ENCODE measurements at places on chromosomes 1 and 21.

- DNase-seq: no peak
These were observed 32.8 kb upstream of the ECE1 start for GRCh38 chr1:21323091-21323490.

DNA sequence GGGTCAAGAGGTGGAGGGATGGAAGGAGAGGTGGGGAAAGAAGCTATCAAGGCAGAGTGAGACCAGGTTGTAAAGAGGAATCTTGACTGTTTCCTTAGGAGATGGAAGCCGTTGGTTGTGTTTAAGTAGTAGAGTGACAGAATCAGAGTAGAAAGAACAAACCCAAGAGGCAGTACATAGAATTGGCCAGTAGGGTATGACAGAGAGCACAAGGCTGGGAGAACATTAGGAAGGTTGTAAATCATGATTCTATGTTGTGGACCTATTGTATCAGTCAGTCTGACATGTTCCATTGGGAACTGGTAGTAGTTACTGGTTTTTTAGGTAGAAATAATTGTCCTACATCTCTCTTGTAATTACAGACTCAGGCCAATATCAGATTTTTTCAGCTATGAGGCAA lies 486.9 kb upstream of the USP24 start:
- DNase-seq: no peak

GRCh38 chr1:187474336-187474735 lies 645.6 kb downstream of the PLA2G4A start:
- no peak for DNase-seq

DNA sequence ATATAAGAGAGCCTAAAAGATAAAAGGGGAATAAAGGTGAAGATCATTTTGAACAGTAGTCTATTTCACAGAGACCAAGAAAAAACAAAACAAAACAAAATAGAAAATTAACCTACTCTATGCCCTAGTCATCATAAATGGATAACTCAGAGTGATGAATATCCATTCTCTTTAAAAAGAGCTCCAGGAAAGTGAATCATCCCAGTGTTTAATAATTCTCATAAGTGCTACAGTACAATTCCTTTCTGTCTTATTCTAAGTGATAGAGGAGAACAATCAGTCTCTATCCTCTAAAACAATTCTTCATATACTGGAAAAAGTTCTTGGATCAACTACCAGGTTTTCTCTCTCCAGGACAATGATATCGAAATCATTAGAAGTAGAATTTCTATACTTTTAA lies 45.8 kb downstream of the GDAP2 start:
- DNase-seq: no peak

GRCh38 chr1:156285437-156285836 lies 1.3 kb downstream of the TMEM79 start:
- no peak for DNase-seq

- no peak for DNase-seq
These were observed 1.6 kb downstream of the DDI2 start for GRCh38 chr1:15618655-15619525.

GRCh38 chr1:99361406-99361805 lies 97.1 kb downstream of the PLPPR4 start:
- no peak for DNase-seq

GRCh38 chr1:187445066-187445465 lies 616.3 kb downstream of the PLA2G4A start:
- DNase-seq: no peak

GRCh38 chr1:186636786-186637185 lies 43.4 kb downstream of the PTGS2 start:
- DNase-seq: no peak

DNA sequence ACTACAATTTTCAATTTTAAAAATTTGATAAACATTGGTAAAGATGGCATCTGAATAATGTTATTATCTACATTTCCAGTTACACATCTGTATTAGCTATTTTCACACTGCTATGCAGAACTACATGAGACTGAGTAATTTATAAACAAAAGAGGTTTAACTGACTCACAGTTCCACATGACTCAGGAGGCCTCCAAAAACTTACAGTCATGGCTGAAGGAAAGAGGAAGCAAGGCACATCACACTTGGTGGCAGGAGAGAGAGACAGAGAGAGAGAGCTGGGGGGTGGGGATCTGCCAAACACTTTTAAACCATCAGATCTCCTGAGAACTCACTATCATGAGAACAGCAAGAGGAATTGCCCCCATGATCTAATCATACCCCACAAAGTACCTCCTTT lies 850.0 kb downstream of the LTN1 start:
- no peak for DNase-seq

- no peak for DNase-seq
These were observed 12.6 kb downstream of the FALEC start for GRCh38 chr1:150528196-150528595.

DNA sequence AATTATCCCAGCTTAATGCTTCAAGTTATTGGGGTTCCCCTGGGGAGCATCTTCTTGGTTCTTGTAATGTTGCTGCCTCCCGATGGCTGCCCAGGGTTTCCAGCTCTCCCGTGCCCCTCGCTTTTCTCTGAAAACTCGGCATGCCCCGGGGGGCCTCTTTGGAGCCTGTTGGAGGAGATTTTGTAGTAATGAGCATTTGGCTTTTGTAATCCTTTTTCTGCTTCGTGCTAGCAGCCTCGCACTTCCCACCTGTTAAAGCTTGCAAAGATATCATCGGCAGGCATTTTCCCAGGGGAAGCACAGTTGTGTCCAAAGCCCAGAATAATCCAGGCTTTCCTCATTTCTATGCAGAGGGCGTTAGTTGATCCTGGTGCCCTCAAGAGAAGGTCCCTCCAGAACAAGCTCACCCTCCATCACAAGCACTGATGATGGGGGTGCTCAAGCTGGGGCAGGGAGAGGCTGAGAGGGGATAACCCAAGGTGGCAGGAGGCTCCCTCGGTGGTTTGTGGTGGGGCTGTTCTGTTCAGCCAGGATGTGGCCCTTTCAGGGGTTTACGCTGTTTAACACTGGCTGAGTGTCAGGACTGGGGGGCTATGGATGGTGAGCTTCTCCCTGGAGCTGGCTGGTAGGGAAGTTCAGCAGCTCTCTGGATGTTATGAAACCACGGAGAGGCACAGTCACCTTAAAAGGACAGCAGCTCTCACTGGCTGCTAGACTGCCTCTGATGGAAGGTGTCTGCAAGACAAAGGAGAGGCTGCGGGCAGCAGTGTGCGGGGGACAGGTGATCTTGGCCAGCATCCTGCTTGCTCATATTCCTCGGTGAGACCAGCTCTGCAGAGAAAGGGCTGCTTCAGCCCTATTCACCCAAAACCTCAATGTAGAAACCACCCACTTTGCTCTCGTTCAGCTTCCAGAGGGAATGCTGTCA lies 477.1 kb upstream of the VAMP3 start:
- no peak for DNase-seq

DNA sequence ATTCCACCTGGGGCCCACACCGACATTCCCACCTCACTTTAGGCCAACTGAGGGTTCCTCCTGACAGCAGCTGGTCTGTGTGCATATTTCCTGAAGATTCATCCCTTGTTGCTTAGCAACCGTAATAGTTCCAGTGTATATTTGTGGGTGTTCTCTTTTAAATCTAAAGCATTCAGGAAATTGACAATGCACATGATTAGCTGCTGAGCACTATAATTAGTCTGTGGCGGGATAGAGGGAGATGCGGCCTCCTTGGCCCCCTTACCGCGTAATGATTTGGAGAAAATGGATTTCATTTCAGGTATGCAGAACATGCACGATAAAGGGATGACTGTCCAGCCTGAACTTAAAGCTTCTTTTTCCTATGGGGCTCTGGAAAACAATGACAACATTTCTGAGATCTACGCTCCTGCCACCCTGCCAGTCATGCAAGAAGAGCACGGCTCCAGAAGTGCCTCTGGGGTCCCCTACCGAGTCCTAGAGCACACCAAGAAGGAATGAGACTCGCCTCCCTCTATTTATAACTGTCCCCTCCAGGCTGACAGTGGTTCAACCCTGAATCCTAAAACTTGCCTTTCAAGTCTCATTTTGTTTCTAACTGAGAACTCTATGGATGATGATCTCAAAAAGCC lies 33.8 kb upstream of the RCAN3 start:
- DNase-seq: no peak

- DNase-seq: no peak
These were observed 35.3 kb upstream of the DNASE2B start for GRCh38 chr1:84363019-84363418.

- DNase-seq: peak; percentile 70
These were observed 2.2 kb upstream of the LAPTM5 start for GRCh38 chr1:30759718-30760281.

DNA sequence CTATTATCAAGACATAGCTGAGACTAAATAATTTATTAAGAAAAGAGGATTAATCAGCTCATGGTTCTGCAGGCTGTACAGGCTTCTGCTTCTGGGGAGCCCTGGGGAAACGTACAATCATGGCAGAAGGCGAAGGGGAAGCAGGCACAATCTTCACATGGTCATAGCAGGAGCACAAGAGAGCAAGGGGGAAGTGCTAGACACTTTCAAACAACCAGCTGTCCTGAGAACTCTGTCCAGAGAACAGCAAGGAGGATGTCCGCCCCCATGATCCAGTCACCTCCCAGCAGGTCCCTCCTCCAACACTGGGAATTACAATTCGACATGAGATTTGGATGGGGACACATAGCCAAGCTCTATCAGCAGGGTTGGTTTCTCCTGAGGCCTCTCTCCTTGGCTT lies 10.3 kb upstream of the SLC45A1 start:
- DNase-seq: no peak

DNA sequence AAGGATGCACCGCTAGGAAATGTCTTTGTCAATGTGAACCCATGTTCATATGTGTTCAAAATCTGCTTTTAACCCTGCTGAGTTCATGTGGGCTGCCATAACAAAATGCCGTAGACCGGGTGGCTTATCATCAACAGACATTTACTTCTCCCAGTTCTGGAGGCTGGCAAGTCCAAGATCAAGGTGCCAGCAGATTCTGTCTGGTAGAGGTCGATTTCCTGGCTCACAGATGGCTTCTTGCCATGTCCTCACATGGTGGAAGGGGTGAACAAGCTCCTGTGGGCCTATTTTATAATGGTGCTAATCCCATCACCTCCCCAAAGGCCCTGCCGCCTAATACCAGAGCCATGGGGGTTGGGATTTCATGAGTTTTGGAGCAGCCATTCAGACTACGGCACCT lies 4.6 kb upstream of the CDCP2 start:
- DNase-seq: no peak

DNA sequence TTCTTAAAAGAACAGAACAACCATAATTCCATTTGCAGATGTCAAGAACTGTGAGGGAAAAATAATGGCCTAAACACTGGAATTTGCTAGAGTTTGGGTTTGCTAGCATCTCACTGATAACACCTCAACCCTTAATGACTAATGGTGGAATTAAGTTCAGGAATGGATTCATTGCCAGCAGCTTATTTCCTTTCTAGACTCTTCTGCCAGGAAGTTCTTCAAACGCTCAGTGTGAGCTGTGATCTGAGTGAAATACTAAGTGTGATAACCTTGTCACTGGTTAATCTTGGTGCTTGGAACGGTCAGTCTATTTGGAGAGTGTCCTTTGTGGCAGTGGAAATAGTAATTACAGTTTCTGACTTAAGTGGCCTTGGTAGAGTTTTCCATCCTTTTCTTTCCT lies 21.6 kb upstream of the PLEKHM2 start:
- DNase-seq: no peak

DNA sequence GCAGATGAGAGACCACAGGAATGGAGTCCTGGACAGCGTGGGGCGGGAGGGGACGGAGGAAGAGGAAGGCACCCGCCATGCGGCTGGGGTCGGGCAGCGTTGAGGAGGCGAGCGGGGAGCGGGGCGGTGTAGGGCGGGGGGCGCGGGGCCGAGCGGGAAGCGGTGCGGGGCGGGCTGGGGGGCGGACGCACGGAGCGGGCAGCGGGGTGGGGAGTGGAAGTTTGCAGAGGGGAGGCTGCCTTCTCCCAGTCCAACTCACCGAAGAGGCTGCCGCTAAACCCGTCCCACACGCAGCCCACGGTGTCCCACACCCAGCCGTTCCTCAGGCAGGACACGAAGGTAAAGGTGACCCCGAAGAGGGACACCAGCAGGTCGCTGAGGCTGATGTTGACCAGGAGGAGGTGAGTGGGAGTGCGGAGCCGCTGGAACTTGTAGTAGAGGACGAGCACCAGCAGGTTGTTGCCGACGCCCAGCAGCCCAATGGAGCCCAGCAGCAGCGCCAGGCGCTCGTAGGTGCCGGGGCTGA lies 483 bp downstream of the CHML start:
- DNase-seq: peak; percentile 8

DNA sequence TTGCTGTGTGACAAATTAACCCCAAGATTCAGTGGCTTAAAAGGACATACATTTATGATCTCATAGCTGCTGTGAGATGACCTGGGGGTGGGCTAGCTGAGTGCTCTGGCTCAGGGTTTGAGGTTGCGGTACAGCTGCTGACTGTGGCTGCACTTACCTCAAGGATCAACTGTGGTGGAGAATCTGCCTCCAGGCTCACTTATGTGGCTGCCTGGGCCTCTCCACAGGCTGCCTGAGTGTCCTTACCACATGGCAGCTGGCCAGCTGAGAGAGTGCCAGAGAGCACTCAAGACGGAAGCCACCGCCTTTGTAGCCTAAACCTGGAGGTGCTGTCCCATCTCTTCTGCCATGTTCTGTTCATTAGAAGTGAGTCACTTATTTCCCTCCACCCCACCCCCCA lies 5.7 kb downstream of the LRRC71 start:
- DNase-seq: no peak

GRCh38 chr1:12208764-12209494 lies 20.9 kb upstream of the VPS13D start:
- peak; percentile 89 for DNase-seq

GRCh38 chr1:93042187-93043056 lies 36.7 kb upstream of the MTF2 start:
- DNase-seq: no peak

DNA sequence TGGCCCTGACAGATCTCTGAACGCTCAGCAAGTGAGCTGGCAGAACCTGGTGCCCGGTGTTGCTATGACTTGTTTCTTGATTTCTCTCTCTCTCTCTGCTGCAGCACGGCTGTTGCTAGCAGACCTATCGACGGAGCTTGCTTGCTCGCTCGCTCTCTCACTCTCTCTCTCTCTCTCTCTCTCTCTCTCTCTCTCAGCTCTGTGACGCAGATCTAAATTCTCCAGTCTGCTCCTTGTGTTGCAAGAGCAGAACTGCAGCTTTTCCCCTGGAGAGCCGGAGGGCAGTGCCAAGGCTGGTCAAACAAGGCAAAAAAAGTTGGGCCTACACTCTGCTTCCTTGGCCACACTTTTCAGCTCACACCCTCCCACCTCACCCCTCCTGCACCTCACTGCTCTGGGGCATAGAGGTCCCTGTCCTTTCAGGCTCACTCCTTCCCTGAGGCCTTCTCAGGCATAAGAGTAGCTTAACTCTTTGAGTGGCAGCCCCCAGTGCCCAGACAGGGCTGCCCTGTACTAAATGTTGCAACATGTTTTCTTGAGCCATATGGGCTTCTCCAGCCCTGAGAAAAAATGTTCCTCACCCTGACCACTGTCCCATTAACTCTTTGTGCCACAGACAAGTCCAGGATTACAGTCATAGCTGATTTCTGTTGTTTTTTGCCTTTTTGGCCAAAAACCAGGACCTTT lies 72.2 kb downstream of the CD46 start:
- DNase-seq: peak; percentile 71

Data from activated CD4-positive, alpha-beta T cell treated with anti-CD3 and anti-CD28 coated beads, Interleukin-2, amount 50 U/mL, for 1 hour (primary cell).